ENCODE measurements at places on chromosomes 3 and 15. TPM values are rescaled to one million over a fixed set of nuclear protein-coding genes. Genes with fewer than 3 reads are reported as not detected.

DNA sequence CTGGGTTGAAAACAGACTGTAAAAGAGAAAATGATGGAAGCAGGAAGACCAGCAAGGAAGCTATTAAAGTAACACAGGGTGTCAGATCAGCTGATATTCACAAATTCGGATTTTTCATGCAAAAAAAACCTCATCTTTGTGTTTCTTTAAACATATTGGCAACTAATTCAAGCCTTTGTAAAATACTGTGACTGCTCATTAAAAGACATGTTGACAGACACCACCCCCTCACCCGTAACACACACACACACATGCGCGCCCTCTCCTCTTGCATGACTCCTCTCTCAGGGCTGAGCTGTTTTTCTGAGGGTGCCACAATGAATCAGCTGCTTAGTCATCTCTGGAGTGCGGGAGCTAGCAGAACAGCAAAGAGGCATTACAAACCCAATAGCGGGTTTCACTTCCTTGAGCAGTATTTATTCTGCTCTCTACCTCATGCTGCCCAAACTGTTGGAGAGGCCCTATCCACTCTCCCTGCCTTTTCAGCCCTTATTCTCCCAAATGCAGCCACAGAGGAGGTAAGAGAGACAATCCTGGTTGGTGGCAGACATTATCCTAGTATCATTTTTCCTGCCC, 35.8 kb upstream of the CCDC80 start:
- DNase-seq, result no peak

DNA sequence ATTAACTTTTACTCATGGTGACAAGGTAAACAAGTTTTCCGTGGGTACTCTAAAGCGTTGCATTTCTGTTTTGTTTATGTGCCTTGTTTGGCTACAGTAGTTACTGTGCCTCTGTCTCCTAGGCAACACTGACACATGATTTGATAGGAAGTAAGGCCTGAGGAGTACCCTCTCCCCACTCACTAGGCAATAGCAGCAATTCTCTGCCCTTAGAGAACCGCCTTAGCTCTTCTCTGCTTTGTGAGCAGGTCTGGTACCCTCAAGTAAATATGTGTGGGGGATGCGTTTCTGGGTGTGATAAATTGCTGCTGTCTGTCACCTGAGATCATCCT, at the start of gene IL5RA:
Gene IL5RA (minus strand): TSS at position 76 of the 332 bp plus-strand sequence. CDS start 5,390 bp downstream, outside the sequence.
- no peak for DNase-seq

DNA sequence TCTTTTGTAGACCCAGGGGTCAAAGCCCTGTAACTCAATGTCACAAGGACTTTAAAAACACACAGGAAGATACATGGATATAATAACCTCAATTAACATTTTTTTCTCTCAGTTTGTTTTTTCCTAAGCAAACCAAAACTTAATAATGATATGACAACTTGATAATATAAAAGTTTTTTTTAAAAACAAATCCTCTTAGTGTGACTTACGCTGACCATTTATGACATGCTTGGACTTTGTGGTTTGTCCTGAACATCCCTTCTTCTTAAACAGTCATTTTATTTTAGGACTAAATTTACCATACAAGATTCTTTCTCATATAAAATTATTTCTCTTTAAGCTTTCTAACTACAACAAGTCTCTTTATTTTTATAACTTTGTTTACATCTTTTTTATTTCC, 25.4 kb upstream of the FAM3D start:
- no peak for DNase-seq

- no peak for DNase-seq
Observed at GRCh38 chr3:189238071-189238470, 66.3 kb downstream of the TPRG1 start.

DNA sequence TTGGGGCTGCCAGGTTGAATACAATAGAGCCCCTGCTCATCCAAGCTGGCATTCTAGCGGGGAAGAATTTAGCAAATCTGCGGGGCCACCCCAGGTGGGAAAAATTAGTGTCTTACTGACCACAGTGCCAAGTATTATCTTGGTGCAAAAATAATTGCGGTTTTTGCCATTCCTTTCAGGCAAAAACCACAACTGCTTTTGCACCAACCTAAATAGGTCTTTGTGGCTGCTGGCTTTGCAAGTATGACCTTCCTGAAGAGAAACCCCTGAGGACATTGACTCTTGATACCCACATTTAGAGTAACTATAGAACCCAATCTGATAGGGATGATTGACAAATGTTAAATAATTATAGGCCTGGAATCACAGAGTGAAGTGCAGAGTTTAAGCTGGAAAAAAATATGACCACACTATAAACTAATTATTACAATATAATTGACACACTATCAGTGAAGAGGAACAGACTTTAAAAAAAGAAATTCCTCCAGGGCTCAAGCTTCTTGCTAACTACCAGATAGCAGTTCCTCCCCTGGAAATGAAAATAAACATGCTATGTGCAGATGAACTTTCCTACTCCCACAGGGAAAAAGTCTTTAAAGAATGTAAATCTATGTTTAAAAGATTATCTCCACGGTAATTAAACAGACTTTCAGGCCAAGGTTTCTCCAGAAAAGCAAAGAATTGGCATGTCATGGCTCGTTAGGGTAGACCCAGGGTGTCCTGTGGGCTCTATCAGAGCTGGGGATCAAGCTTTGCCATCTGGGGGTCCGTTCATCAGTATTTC, 34.4 kb downstream of the CA12 start:
- DNase-seq, result no peak

GRCh38 chr3:172038798-172039435, 461 bp upstream of the FNDC3B start:
- no peak for DNase-seq

DNA sequence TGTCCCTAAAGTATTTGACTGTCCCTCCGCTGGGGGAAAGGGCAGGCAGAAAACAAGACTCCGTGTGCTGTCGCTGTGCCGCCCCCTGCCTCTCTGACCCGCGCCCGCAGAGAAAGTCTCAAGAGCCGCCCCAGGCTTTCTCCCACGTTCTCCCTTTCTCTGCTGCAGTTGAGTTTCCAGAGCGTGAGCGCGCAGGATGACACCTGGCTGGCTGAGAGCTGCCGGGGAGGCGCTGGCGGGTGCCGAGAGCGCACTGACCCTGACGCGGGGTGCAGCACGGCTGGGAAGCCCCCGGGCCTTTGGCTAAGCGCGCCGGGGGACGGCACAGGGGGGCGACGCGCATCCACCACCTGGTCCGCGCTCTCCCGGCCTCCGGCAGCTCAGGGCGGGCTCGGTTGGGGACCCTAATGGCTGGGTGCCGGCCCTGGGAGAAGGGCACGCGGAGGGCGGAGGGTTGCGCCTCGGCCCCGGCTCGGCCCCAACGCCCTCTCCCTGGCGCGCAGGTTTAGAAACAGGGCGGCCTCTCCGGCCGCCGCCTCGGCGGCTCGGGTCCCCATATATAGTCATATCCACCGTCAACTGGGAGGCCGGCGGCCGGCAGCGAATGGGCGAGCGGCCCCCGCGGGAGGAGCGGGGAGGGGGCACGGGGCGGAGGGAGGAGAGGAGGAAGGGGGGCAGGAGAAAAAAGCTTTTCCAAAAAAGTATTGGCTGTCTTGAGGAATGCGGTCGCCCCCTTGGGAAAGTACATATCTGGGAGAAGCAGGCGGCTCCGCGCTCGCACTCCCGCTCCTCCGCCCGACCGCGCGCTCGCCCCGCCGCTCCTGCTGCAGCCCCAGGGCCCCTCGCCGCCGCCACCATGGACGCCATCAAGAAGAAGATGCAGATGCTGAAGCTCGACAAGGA, at the start of gene TPM1:
Gene TPM1 (plus strand): TSS at position 774 of the 903 bp plus-strand sequence. CDS start 83 bp downstream, at position 857.
- DNase-seq, result peak; percentile 70

GRCh38 chr15:57134851-57135250, 216.4 kb downstream of the TCF12 start:
- no peak for DNase-seq

GRCh38 chr3:3133500-3133899, 6.8 kb downstream of the TRNT1 start:
- no peak for DNase-seq

DNA sequence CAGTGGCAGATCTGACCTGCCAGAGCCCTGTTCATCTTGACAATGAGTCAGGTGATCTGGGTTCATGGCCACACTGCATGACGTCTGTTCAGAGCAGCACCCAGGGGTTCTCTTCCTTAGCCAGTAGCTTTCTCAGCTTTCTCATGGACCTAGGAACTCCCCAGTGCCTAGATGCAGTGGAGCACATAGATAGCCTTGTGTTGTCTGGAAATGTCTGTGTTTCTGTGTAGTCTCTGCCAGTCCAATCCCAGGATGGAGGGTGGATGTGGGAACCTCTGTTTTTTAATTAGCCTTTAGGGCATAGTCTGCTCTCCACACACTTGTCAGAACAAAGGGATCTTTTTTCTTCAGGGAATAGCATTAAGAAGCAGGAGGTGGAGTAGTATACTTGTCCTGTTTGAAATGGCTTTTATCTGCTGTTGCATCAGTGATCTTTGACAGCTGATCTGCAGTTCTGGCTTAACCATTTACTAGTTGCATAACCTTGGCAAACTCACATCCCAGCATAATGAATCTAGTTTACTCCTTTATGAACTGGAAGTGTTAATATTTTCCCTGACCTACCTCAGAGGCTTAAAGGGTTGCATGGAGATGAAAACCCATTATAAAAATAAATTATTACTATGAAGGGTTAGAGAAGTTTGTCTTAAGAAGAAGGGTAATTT, 16.1 kb upstream of the CACNA1D start:
- no peak for DNase-seq

DNA sequence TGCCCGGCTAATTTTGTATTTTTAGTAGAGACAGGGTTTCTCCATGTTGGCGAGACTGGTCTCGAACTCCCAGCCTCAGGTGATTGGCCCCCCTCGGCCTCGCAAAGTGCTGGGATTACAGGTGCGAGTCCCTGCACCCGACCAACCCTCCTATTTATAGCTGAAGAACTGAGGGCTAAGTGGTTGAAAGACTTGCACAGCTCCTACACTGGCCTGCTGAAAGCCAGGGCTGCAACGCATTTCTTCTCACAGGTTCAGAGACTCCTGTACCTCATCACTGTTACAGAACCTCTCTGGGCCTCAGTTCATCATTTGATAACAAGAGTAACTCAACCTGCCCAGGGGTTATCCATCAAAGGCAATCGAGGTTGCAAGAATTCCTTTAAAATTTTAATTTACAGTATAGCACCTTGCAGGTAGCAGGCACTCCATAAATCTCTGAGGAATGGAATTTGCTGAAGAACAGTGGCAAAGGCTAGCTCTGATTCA, 626.5 kb upstream of the TBL1XR1 start:
- no peak for DNase-seq

The THPO gene
- 1.6 TPM for total RNA-seq

The PLA1A gene
- not detected for total RNA-seq

The USP50 gene
- not detected for total RNA-seq

The TRIM42 gene
- not detected for total RNA-seq

The GOLGA6B gene
- total RNA-seq, result not detected
